Stimulated activated CD4-positive, alpha-beta T cell treated with anti-CD3 and anti-CD28 coated beads, Interleukin-12 subunit alpha, Interleukin-12 subunit beta, amount 100 ng/mL, for 48 hours (primary cell): ENCODE measurements at places on chromosomes 6 and 20.
A peak's percentile ranks its signal among the peaks of the same experiment; 100 is the strongest.

DNA sequence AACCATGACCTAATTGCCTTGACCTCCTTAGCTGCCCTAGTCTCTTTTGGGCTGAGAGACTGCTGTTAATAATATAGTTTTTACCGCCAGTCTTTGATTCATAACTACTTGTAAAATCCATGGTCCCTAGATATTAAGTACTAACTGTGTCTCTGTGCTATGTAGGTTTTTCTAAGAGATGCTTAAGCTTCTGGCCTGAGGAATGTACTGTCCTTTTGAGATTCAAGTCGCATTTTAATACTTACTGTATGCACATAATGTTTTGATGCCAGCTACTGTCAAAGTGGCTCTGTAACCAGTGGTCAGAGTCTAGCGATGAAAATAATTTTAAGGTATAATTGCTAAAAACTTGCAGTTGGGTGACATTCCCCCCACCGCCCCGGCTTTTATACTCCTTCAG lies 2.1 kb downstream of the AKAP12 start:
- DNase-seq, result no peak

GRCh38 chr20:32983459-32984112 lies 20.6 kb downstream of the SUN5 start:
- DNase-seq, result no peak

GRCh38 chr6:13522656-13523055 lies 35.3 kb upstream of the GFOD1 start:
- DNase-seq, result no peak

- DNase-seq, result peak; percentile 6
Measured at GRCh38 chr20:50226093-50226974, 35.7 kb downstream of the CEBPB start.

GRCh38 chr6:119090256-119090655 lies 11.8 kb upstream of the FAM184A start:
- no peak for DNase-seq
